RCC 7860 (cell line): ENCODE measurements at places on chromosomes 3 and 15.

DNA sequence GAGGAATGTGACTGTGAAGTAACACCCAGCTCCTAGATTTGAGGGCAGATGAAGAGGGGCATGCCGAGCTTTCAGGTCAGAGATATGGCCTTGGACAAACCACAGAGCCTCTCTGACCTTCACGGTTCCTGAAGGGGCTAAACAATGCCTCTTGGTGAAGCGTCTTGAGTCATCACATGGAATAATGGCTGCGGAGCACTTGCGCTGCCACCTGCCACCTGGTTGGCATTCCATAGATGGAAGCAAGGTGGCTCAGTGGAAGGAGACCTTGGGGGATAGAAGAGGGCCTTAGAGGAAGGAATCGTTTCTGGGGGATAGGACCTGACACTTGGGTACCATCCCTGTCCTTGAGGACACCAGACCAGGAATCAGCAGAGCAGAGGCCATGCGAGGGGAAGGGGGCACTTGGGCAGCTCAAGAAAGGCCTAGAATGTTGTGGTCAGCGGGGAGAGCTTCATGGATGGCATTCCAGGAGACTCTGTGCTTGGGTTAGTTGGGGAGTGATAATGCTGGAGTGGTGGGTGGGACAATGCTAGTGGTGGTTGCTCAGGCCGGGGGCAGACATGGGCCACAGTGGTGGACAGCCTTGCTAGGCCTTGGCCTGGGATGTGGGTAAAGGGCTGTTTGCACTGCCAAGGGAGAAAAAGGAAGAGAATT, 12.6 kb downstream of the MRAS start:
- DNase-seq: peak; percentile 37

DNA sequence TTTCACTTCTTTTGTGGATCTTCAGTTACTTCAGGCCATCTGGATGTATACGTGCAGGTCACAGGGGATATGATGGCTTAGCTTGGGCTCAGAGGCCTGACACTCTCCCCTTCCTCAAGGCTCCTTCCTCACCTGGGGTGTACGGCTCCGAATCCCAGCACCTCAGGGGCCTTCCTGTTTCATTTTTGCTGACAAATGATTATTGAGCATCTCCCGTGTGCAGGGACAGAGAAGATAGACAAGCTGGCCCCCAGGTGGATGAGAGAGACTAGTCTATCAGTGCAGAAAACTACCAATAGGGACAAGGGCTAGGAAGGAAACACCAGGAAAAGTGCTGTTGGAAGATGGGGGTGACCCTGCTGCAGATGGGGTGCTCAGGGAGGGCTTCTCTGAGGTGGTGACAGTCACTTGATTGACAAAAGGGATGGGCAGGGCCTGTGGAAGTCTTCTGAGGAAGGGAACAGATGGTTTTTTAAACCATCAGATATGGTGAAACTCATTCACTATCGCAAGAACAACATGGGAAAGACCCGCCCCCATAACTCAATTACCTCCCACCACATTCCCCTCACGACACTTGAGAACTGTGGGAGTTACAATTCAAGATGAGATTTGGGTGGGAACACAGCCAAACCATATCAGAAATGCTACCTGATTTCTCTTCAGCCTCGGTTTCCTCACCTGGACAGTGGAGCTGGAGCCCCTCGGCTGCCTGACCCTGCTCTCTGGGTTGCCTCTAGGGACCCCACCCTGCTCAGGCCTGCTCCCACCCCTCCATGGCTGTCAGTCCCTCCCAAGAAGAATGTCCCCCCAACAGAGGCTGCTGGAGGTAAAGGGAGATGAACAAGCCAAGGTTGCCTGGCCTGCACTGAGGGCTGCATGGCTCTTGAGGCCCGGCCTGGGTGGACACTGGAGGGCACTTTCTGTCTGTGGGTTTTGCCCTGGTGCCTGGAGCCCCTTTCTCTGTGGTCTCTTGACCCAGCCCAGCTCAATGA, 37.2 kb upstream of the ACAD9 start:
- DNase-seq: no peak

DNA sequence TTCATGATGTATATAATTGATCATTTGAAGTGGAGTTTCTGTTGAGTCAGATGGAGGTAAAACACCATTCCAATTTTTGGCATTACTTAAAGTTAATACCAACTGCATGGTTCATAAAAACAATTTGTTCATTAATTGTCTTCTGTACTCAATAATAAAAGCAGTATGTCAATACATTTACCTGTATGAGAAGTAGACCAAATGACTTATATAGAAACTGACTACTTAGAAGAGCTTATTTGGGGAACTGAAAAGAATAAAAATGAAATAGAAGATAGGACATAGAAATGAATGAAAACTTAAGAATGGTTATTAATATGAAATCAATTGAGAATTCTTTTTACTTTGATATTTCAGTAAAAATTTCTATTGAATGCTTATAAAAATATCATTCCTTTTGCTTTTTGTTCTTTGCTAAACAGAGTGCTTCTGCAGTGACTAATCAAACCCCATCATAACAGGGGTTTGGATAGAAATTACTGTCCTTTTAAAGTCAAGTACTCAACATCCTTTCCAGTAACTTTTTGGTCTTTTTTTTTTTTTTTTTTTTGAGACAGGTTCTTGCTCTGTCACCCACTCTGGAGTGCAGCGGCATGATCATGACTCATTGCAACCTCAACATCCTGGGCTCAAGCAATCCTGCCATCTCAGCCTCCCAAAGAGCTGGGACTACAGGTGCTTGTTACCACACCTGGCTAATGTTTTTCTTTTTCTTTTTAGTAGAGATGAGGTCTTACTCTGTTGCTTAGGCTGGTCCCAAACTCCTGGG, 6.5 kb upstream of the CRYBG3 start:
- peak; percentile 23 for DNase-seq

DNA sequence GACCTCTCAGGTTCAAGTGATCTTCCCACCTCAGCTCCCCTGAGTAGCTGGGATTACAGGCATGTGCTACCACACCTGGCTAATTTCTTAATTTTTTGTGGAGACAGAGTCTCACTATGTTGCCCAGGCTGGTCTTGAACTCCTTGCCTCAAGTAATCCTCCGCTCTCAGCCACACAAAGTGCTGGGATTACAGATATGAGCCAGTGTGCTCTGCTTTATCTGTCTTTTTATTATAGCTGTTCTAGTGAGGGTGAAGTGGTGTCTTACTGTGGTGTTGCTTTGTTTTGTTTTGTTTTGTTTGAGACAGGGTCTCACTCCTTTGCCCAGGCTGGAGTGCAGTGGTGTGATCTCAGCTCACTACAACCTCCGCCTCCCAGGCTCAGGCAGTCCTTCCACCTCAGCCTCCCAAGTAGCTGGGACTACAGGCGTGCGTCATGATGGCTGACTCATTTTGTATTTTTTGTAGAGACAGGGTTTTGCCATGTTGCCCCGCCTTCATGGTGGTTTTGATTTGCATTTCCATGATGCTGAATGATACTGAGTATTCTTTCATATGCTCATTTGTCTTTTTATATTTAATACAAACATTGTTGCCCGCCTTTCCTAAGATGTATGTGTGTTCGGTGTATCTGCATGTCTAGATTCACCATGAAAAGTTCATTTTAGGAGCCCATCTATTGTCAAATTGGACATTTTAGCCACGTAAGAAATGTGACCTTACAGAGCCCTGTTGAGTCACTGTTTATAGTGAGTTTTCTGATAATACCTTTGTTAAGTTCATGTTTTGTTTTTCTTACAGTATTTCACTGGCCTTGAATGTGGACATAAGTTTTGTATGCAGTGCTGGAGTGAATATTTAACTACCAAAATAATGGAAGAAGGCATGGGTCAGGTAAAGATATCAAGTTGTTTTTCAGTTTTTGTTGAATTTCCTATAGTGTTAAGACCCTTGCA, 80.6 kb downstream of the ARIH1 start:
- DNase-seq: no peak

DNA sequence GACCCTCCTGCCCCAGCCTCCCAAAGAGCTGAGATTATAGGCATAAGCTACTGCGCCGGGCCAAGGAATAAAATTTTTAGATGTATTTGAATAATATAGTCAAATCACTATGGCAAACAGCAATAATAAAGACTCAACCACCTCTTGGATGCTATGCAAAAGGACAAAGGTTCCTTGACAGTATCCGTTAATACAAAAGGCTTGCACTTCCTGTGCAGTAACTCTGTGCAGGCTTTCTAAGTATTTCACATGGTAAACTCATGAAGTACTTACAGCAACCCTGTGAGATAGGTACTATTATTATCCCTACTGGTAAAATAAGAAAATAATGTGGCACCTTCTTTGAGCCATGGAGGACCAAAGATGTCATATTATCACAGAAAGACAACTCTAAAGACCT, 86.8 kb downstream of the SHQ1 start:
- no peak for DNase-seq

- no peak for DNase-seq
These were observed 161.9 kb downstream of the ATG7 start for GRCh38 chr3:11434017-11434526.

DNA sequence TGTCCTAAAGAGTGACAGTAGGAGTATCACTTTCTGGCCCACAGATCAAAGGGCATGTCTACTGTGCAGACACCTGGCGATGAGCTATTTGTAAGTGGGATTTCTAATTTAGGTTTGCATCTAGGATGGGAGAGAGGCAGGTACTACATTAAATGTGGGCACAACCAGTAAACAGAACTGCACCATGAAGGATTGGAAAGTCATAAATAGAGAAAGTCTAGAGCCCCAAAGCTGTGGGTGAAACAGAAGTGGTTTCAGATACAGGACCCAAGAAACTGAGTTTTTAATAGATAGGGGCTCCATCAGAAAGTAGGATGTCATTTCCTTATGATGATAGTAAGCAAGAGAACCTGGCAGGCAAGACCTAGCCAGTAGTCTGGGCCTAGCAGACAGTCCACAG, 35.2 kb upstream of the SPPL2A start:
- DNase-seq: no peak

- no peak for DNase-seq
These were observed 81.9 kb downstream of the ANXA2 start for GRCh38 chr15:60315878-60316277.

- DNase-seq: no peak
These were observed 47.2 kb upstream of the ATP2B2 start for GRCh38 chr3:10552631-10552943.

DNA sequence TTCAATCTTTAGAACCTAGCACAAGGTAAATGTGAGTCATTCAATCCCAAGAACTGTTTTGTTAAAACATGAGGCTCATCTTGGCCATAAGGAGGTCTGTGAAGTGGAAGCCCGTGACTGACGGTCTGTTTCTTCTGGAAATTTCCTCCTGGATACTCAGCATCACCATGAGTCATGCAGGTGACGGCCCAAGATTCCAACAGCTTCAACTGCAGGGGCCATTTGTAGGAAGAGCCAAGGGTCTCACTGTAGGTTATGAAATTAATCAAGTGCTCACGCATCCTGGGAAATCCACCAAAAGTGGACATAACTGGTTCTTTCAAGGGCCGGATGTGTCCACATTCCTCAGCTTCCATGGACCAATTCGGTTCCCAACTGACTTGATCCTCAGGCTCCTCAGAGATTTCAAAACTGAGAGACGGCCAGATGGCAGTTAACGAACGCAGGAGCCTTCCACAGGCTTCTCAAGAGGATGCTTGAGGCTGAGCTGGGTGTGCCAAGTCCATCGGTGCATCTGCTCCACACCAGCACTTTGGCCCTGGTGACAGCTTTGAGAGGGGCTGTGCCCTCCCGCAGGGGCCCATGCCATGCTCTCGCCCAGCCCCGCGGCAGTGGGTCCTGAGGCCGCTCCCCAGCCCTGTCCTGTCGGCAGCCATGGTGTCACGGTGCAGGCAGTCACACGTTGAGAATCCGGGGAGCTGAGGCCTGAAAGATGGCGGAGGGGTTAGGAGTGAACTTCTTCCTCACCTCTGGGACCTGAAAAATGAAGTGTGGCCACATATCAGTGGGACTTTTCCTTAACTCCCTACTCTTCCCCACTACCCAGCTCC, 8.5 kb downstream of the MAP6D1 start:
- DNase-seq: no peak

GRCh38 chr3:18670759-18671158, 245.6 kb upstream of the SATB1 start:
- no peak for DNase-seq

DNA sequence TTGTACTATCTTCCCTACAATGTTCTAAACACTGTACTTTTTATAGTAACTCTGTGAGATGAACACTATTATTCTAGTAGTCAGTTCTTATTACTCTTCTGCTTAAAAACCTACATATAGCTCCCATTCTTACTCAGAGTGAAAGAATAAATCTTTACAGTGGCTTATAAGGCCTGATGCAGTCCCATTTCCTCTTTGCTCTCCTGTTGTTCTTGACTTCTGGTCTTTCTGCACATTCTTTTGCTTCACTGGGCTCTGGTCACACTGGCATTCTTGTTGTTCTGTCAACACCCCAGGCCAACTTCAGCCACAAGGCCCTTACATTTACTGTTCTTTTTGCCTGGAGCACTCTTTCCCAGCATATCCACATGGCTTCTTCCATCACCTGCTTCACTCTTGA, 58.2 kb upstream of the TP63 start:
- no peak for DNase-seq

DNA sequence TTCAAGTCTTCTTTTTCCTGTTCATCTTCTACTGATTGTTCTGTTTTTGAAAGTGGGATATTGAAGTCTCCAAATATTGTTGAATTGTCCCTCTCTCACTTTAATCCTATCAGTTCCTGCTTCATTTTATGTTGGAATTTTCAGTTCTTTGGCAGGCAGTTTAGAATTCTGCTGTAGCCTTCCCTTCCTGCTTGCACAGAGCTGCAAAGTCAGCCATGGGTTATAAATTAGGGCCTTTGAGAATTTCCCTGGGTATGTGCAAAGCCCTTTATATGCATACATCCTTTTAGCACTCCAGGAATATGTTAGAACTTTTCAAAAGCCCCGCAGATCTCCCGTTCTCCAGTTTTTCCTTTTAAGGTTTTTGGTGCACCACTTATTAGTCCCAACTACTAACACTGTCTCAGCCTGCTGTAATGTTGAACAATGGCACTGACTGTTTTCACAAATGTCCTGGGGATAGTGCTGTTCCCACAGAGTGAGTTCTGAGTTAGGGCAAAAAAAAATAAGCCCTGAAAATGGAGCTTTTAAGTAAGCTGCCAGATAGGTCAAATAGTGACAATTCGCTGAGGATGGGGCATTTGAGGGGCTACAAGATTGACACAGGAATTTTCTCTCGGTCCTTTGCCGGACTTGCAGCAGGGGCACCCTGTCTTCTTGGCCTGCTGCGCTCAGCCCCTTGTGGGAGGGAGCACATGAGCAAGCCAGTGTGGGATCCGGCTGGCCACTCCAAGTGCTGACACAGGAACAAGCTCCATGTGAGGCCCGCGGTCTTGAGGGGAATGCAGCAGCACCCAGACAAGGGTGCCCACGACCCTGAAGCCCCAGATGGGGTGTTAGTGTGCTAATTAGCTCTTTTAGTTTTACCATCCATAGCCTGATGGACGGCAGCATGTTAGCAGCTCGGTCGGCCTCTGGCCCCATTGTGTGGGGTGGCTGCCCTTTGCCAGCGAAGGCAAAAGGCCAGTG, 96.0 kb downstream of the VPS8 start:
- DNase-seq: no peak
